ENCODE measurements at places on chromosomes 4 and X.

GRCh38 chr4:47538111-47538824 lies 53.2 kb downstream of the ATP10D start:
- no peak for DNase-seq

DNA sequence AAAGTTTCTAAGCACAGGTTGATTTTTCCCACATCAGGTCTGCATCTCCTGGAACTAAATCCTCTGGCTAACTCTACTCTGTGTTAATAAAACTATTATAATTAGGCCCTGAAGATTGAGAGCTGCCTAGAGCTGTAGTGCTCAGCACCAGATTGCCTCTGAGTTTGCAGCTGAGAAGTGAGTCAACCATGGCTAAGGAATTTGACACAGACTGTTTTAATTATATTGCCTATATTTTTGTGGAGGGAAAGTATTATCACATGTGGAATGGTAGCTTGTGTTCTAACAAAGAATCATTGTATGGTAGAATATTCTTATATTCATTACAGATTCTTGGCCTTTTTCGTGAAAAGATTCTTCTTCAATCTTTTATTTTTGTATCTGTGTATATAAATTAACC lies 1907.6 kb upstream of the TENM3 start:
- DNase-seq: no peak

- DNase-seq: peak; percentile 91
These were observed 201.0 kb upstream of the STK26 start for GRCh38 chrX:131821945-131822622.

DNA sequence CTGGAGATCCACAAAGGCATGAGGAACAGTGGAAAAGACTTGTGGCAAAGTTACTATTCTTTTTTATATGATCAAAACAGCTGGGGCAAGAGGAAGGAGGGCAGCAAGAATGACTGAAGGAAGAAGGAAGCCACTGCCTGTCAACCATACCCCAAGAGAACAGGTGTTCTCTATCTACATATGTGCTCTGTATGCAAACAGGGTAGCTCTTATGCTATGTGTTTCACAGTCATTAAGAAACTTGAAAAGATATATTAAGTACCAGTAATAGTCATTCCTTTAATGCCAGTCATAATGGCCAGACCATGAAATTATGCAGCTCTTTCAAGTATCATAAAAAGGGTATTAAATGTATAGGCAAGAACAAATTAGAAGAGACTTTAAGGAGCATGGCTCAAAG lies 363.9 kb downstream of the KLHL13 start:
- no peak for DNase-seq

DNA sequence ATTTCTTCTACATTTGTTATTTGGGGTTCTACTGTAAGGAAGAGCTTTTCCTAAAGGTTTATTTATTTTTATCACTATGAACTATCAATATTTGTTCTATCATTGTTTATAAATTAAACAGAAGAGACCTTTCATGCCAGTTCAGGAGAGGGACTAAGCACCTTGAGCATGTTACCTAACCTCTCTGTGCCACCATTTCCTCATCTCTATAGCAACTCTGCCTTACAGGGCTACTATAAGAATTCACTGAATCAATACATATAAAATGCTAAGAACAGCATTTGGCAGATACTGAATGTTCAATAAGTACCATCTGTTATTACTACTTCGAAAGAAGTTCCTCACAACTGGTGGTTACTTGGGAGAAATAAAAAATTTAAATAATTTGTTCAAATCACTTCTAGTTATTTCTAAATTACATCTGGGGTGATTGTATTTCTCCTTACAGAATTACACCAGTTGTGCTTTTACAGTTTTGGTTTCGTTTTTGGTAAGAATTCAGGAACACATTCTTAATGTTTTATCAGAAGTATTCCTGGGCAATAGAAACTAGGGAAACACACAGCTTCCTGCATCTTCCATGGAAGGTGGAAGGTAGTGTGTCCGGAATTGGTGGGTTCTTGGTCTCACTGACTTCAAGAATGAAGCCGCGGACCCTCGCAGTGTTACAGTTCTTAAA lies 32.9 kb downstream of the EREG start:
- no peak for DNase-seq
